ENCODE measurements at places on chromosomes 16 and 17.
A peak's percentile ranks its signal among the peaks of the same experiment; 100 is the strongest.

GRCh38 chr16:30551781-30552180, 6.4 kb downstream of the ZNF764 start:
- DNase-seq: no peak

- DNase-seq: peak; percentile 75
Observed at GRCh38 chr17:59783221-59784047, 76.0 kb downstream of the VMP1 start.

DNA sequence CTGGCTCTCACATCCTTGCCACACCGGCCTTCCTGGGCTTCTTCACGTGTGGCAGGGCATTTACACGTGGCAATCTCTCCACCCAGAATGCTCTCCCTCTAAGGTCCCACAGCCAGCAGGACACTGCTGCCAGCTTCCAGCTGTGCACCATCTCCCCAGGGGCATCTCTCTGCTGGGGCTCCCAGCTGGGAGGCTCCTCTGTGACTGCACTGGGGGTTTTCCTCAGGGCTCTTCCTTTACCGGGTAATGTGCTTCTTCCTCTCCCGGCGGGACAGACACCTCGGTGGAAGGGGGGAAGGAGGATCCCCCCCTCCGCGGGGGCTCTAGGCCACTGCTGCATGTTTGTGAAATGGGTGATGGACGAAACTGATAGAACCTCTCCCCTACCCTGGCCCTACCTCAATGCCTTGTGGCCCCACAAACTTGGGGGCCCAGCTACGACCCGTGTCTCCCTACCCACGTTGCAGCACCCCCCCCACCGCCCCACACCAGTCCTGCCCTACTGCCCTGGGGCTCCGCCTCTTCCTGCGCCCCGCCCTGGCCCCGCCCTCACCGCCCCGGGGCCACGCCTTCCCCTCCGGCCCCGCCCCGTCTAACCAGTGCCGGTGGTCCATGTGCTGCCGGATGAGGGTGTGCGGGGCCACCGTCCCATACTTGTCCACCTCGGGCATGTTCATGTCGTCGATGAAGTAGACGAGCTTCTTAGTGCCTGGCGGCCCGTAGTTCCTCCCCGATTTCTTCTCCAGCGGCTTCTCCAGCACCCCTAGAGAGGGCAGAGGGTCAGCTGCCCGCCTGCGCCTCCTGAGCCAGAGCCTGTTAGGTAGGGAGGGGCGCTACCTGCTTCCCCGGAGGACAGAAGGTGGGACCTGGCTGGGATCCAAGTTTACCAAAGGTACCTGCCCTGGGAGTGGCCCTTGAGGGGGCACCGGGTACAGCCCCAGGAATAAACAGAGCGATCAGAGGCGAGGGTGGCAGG, 92.6 kb downstream of the DNAH17 start:
- peak; percentile 49 for DNase-seq

- DNase-seq: no peak
Observed at GRCh38 chr17:13421581-13422130, 180.1 kb downstream of the HS3ST3A1 start.

GRCh38 chr16:58793366-58793765, 59.2 kb upstream of the GOT2 start:
- DNase-seq: no peak

- no peak for DNase-seq
Observed at GRCh38 chr16:21339269-21339641, 61.2 kb upstream of the CRYM start.

DNA sequence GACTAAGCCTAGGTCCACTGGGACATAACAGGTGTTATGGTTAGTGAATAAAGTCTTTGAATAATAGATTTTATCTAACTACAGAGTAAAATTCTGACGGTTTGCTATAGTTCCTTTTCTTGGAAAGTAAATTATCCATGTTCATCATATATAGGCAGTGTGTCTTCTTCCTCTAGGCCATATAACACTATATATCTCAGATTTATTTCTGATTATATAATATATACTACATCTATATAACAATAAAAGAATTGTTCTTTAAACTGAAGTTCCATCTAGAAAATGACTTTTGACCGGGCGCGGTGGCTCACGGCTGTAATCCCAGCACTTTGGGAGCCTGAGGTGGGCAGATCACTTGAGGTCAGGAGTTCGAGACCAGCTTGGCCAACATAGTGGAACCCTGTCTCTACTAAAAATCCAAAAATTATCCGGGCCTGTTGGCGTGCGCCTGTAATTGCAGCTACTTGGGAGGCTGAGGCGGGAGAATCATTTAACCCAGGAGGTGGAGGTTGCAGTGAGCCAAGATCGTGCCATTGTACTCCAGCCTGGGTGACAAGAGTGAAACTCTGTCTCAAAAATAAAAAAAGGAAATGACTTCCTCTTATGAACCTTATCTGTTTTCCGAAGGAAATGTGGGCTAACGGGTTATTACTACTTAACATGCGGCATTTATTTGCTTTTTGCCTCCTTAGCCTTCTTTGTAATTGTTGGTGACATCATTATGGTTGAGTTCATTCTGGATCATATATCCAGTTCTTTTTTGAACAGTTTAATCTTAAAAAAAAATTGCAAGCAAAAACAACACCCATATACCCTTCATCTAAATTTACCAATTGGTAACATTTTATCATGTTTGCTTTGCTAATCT, 29.2 kb downstream of the NOL11 start:
- no peak for DNase-seq

GRCh38 chr17:82931699-82932517, 92.1 kb upstream of the ZNF750 start:
- peak; percentile 55 for DNase-seq

GRCh38 chr17:76966016-76966415, 97.8 kb downstream of the MGAT5B start:
- no peak for DNase-seq

DNA sequence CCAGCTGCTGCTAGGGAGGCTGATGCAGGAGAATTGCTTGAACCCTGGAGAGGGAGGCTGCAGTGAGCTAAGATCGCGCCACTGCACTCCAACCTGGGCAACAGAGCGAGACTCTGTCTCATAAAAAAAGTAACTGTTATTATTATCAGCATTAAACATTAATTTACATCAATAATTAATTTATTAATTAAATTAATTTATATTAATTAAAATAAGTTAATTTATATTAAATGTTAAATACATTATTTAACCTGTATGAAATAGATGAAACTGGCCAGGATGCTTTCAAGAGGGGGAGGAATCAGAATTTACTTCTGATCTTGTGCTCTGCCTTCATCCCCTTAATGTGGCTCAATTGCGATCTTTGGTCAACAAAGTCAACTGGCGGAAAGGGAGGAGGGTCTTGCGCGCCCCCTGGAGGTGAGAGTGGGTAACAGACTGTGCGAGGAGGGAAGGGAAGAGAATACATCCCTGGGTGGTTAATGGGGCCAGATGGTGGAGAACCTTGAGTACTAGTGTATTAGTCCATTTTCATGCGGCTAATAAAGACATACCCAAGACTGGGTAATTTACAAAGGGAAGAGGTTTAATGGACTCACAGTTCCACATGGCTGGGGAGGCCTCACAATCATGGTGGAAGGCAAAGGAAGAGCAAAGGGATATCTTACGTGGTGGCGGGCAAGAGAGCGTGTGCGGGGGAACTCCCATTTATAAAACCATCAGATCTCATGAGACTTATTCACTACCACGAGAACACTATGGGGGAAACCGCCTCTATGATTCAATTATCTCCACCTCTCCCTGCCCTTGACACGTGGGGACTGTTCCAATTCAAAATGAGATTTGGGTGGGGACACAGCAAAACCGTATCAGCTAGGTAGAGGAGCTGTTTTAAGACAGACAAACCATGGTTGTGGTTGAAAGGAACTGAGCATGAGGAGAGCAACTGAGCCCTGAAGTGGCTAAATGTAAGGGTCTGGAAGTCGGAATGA, 15.7 kb upstream of the CPPED1 start:
- DNase-seq: peak; percentile 83

DNA sequence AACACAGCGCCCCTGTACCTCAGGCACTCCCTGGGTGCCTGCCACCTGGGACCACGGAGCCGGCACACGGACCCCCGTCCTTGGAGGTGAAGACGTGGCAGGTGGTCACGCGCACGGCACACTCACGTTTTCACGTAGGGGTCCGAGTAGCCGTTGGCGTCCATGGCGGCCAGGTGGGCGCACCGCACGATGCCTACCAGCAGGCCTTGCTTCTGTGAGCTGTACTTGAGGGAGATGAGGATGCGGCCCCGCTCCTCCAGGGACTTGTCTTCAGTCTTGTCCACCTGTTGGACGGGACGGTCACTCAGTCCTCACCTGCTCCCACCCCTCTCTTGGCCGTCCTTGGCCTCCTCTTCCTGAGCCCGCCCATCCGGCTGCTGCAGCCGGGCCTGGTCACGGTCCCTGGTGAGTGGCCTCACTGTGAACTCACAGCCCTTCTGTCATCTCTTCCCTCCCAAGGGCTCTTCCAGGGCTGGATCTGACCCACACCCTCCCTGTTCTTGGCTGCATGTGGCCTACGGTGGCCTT, 18.8 kb downstream of the SCGB1C2 start:
- no peak for DNase-seq

- no peak for DNase-seq
Observed at GRCh38 chr16:73308771-73309170, 260.8 kb upstream of the ZFHX3 start.

DNA sequence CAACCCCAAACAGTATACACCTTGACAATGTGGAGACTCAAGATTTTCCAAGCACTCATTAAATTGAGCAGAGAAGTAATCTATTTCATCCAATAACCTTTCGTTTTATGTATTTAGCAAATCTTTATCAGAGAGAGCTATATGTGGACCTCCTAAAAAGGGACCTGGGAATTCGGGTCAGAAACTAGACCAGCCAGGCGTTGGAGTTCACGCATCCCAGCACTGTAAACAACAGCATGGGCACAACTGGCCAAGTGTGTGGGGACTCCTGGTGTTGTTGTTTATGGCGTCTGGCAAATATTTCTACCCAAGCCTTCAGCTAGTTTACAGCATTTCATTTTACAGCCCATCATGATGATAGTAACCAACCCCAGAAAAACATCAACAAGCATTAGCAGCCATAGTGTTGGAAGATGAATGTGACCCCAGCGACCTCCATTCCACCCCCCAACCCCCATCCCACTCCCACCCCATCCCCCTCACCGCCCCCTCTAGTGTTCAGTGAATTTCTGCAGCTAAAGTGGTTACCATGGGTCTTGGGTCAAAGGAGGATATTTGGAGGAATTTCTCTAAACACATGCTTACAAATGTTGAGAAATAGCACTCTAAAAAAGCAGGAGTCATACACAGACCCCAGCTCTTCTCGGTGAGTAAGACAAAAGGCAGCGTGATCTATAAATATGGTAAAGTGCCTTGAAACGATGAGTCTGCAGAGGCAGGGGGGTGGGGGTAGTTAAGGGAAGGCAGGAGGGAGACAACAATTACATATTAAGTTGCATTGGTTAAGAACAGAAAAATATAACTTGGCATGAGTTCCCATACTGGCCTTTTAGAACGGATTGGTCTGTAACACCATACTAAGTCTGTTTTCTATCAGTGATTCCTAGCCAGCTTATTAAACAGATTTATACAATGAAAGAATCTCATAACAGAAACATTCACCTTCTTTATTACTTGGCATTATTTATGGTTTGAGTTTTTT, 91.4 kb upstream of the TBX2 start:
- DNase-seq: no peak

DNA sequence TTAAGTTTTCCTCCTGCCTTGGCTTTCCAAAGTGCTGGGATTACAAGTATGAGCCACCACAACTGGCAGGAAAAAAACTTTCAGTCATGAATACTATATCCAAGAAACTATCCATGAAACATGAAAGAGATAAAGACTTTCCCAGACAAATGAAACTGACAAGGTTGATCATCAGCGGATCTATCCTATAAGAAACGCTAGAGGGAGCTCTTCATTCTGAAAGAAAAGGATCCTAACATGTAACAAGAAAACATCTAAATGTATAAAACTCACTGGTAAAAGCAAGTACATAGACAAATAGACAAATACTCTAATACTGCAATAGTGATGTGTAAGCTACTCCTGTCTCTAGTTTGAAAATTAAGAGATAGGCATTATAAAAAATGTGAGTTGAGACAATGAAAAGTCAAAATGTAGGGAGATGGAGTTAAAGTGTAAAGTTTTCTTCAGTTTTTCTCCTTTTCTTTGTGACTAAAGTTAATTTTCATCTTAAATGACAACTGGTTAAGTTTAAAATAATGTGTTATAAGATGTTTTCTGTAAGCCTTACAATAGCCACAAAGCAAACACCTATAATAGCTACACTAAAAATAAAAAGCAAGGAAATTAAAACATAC, 79.6 kb upstream of the TEKT1 start:
- DNase-seq: peak; percentile 43

DNA sequence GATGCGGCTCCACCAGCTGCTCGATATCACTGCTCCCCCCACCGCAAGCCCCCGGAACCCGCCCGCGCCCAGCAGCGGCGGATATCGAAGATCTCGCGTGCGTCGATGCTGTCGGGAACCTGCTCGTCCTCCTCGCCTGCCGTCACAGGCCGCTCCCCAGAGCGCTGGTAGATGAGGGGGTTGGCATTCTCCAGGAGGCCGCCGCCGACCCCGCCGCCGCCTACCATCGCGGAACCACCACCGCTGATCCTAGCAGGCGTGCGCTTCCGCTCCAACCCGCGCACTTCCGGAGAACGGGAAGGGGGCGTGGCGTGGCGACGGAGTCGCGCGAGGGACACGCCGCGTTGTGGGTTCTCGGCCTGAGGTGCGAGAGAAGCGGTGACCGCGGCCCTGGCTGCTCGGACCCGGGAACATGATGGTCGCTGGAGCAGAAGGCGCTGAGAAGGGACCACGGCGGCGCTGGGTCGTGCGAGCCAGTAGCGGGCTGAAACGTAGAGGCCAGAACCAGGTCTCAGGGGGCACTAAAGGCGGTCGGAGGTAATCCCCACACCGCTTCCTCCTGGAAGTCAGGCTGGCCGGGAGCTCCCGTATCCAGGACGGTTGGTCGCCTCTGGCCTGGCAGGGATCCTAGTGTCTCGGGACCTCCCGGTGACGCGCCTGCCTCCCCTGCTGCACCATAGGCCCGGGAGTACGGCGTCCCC, at the start of gene CIAO2B:
Gene CIAO2B (minus strand): TSS at position 265 of the 701 bp plus-strand sequence. CDS start 38 bp downstream, at position 227.
- peak; percentile 91 for DNase-seq

GRCh38 chr17:4579678-4580077, 4.7 kb upstream of the SMTNL2 start:
- no peak for DNase-seq

DNA sequence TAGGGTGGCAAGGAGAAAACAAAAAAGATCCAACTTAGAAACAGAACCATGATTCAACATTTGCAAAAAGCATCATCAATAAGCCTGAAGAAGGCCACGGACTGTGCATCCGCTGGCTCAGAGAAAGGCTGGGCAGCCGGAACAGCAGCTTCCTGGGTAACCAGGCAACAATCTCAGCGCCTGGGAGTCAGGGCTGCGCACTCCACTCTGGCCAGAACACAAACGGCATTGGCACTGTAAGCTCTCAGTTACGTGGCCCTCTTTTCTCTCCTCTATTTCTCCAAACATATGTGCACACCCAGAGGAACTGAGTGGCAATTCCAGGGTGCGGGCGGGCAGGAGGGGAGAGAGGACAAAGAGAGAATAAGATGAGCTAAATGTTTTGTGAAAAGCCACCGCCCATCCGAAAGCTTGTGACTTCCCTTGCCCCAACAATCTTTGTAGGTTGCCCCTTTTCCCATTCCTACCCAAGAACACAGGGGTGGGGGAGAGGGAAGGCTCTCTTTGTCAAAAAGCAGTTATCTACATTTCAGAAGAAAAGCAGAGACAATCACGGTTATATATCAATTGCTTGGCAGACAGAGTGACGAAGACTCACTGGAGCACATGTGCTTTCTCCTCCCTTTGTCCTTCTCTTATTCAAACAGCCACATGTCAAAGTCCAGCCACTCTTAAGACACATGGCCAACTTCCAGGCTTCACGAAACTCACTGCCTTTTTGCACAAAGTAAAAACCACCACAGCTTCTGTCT, 6.6 kb upstream of the GHDC start:
- no peak for DNase-seq

- no peak for DNase-seq
Observed at GRCh38 chr17:46031440-46031839, 32.4 kb downstream of the STH start.

Measured in COLO829 (cell line).